ENCODE measurements at places on chromosomes 5 and 9.

GRCh38 chr9:13513286-13513685 lies 233.8 kb upstream of the MPDZ start:
- DNase-seq: no peak

DNA sequence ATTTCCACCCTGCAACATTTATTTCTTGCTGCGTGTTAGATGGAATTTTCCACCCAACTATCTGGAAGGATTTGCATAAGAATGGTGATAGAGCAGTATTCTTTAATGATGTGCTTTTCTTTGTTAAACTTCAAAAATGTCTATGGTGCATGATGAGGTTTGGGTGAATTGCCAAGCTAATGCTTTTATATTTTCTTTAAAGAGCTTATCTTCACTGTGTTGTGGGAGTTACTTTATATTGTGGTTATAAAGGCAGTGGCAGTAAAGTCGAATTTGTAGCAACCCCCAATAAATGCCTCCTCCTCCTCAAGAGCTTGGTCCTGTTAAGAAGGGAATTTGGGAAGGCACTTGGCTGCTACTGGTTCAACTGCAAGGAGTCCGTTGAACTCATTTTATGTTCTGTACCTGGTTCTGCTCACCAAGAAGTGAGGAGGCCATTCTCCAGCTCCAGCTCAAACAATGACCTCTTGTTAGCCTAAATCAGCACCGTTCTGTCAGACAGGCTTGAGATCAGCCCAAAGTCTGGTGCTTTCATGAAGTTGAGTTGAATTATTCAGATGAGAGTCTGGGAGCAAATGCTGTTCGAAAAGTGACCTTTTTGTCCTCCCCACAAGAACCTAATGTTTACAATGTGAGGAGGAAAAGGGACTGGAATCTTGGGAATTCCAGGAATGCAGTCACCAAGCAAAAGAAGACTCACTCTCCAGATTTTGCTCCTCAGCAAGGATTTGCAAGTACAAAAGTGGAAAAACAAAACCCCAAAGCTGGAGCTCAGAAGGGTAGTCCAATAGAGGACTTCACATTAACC lies 217.0 kb downstream of the TMEM38B start:
- DNase-seq: no peak

- DNase-seq: no peak
Measured at GRCh38 chr9:91986248-91986647, 36.2 kb upstream of the ROR2 start.

- DNase-seq: no peak
Measured at GRCh38 chr5:175254155-175254554, 189.8 kb downstream of the DRD1 start.

- DNase-seq: no peak
Measured at GRCh38 chr5:171555160-171555559, 135.7 kb downstream of the FGF18 start.

Measured in activated CD8-positive, alpha-beta memory T cell treated with anti-CD3 and anti-CD28 coated beads, Interleukin-2, amount 50 U/mL, for 4 hours (primary cell).